Astrocyte of the spinal cord (primary cell): ENCODE measurements at places on chromosomes 2 and 18.

DNA sequence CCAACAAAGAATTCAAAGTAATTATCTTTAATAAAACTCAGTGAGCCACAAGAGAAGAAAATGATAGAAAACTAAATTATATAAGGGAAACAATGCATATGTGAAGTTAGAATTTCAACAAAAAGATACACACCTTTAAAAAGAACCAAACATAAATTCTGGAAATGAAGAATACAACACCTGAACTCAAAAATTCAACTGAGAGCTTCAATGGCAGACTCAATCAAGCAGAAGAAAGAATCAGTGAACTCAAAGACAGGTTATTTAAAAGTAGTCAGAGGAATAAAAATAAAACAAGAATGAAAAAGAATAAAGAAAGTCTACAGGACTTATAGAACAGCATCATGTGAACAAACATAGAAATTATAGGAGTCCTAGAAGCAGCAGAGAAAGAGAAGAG, 73.4 kb downstream of the L3MBTL4 start:
- no peak for DNase-seq

DNA sequence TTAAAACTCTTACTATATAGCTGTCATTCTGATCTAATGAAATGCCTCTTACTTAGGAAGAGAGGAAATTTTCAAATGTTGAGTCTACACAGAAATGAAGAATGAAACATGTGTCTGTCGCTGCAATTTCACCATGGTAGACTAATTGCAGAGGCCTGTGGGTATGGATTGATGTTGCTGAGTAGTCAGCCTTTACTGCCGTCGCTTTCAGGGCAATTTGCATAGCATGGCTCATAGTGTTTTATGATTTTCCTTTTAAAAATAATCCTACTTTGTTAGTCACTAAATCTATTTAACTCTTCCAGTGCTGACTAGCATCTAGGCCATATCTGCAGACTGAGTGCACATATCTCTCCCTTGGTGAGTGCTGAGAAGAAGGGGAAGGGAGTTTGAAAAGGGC, 819.2 kb downstream of the SATB2 start:
- DNase-seq: no peak

DNA sequence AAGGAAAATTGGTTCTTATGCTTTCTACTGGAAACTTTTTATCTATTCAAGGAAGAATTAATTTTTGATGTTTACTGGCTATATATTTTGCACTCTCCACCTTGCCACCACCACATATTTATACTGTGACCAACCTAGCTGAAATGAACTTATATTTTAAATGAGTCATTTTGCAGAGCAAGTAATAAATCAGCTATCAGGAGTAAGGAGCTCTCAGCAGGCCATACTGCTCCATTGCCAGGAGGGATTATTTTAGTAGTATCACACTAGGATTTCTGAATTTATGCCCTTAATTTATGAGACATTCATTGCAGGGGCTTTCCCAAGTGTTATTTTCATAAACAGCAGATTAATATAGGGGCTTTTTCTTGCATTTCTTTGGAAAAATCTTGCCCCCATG, 125.8 kb upstream of the CYP1B1 start:
- peak; percentile 53 for DNase-seq

DNA sequence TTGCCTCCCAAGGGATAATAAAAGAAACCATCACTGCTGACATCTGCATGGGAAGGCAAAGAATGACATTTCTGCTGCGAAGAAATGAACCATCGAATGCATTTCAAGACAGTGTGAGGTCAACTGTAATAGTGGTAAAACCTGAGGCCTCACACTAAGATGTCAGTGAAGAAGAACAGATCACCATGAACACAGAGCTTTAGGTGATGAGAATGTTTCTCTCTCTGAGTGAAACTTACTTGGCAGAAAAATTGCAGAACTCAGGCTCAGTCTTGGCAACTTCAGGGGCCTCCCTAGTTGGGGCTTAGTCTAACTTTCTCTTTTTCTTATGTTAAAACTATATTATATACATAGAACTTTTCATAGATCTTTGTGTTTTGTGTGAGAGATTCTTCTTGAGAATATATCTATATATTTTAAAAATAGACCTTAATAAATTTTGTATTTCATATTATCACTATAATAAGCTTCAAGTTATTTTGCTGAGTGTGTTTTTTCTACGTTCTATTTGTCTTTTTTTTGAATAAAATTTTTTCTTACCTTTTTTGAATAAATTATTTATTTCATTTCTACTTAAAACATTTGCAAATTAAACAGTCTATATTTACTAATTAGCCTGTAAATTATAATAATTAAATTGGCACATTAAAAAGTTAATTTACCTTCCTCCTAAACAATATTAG, 427.5 kb upstream of the TRIB2 start:
- DNase-seq: no peak

DNA sequence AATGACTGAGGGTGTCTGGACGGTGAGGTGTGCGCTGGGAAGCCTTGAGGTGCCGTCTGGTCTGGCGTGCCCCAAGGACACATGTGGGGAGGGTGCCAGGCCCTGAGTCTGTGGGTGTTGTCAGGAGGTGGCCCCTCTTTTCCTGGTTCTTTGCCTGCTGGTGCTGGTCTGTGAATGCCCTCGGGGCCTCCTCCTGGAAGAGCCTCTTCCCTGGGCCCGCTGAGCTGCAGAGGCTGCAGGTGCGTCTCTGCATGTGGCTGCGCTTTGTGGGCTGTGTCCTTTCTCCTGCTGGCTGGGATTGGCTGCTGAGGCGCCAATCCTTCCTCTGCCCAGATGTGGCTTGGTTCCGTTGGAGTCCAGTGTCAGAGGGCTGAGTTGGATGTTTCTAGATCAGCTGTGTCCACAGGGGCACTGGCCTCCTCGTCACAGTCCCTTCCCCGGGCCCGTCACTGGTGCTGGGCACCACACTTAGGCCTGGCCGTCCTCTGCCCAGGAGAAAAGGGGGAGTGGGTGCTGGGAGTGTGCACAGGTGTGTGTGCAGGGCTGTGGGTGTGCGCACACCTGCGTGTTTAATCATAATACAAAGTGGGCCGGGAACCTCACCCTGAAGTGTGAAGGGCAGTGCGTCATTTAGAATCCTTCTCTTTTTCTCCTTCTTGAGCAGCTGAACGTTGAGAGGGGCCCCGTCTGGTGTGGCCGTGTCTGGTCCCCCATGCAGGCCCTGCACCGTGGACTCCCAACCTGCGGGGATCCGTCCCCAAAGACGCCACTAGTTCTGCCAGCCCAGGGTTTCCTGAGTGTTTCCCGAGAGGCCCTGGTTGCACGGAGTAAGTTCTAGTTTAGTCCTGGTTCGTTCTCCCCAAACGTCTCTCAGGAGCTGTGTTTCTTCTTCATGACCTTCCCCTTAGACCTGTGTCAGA, 35.5 kb downstream of the RTP5 start:
- no peak for DNase-seq

- DNase-seq: no peak
These were observed 636.2 kb downstream of the NRXN1 start for GRCh38 chr2:50395605-50396297.

- DNase-seq: no peak
These were observed 19.1 kb upstream of the RAB11FIP5 start for GRCh38 chr2:73131807-73132206.

DNA sequence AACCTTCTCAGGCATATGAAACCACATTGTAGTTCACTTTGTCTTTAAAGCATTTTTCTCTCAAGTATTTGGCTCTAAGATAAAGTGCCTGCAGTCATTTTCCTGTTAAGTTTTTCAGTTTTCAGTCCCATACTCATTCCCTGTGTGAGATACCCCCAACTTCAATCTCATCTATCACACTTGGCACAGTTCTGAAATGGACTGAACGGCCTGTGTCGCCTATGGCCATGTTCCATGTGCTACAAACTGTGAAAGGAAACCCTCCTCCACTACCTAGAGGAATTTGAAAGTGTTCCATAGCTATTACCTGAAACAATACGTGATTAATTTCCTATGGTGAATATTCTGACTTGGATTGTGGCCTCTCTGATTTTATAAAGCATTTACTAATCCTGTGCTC, 319.1 kb downstream of the CTNNA2 start:
- DNase-seq: no peak

DNA sequence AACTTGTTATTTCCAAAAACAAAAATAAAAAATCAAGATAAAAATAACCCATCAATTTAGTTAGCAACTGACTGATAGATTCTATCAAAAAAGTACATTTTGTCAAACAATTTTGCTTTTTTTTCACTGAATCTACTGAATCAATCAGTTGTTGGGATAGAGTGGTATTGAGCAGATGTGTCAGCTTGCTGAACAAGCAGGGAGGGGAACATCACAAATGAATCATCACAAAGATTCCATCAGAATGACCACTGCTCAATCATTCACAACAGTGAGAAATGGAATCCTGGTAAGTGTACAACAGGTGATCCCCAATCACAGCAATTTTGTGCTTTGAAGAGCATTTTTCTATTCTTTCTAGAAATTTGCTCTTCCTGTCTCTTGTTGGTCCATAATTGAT, 12.3 kb upstream of the SLC14A2 start:
- DNase-seq: no peak

GRCh38 chr2:213151437-213152064, at the start of gene IKZF2:
TSS of gene IKZF2 (minus strand) at chr2:213151612. CDS start at chr2:213148629, 2,983 bp downstream.
- DNase-seq: peak; percentile 94

DNA sequence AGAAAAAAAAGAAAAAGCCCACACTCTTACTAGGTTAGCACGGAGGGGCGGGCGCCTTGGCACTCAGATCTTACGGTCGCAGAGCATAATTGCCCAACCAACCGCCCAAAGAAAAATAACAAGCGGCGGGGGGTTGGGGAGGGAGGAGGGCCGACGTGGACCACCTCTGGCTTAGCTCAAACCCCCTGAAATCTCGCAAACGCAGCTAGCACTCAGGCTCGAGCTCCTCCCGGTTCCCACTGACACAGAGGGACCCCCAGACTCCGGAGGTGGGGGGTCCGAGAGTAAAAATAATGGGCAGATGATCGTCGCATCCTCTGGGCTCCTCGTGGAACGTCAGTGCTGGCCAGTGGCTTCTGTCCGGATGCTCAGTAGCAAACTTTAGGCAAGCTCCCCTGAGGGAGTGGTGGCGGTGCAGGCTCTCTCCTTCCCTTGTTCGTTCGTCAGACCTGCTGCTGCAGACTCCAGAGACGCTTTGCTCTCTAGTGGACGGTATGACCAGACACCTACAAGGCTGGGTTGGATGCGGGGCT, 12.0 kb downstream of the CATIP start:
- no peak for DNase-seq

DNA sequence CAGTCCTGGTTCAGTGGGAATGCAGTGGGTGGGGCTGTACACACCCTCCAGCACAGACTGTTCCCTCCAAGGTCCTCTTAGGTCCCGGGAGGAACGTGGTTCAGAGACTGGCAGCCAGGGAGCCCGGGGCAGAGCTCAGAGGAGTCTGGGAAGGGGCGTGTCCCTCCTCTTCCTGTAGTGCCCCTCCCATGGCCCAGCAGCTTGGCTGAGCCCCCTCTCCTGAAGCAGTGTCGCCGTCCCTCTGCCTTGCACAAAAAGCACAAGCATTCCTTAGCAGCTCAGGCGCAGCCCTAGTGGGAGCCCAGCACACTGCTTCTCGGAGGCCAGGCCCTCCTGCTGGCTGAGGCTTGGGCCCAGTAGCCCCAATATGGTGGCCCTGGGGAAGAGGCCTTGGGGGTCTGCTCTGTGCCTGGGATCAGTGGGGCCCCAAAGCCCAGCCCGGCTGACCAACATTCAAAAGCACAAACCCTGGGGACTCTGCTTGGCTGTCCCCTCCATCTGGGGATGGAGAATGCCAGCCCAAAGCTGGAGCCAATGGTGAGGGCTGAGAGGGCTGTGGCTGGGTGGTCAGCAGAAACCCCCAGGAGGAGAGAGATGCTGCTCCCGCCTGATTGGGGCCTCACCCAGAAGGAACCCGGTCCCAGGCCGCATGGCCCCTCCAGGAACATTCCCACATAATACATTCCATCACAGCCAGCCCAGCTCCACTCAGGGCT, 17.5 kb upstream of the FAHD2A start:
- no peak for DNase-seq

DNA sequence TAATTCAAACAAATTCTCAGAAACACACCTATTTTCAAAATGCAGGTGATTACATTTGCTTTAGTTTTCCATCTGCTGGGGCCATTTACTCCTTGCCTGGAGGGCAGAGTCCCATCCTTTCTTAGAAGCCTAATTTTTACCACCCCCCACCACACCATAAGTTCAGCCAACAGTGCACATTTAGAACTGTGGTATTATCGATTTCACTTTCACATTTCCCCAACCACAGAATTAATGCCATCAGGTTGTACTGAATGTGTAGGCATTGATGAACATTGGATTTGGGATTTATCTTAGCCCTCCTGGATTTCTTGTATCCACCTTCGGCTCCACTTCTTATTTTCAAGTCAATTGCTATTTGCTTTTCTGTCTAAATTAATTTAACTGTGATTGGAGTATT, 4.5 kb downstream of the SCYGR3 start:
- DNase-seq: no peak
